ENCODE measurements at places on chromosomes 5 and 9.

GRCh38 chr9:68949271-68950000 is 64.5 kb downstream of the PRKACG start:
- no peak for DNase-seq

- no peak for DNase-seq
These were observed 103.0 kb upstream of the CDH6 start for GRCh38 chr5:31090467-31090866.

- no peak for DNase-seq
These were observed 535 bp downstream of the DOLPP1 start for GRCh38 chr9:129081388-129081904.

DNA sequence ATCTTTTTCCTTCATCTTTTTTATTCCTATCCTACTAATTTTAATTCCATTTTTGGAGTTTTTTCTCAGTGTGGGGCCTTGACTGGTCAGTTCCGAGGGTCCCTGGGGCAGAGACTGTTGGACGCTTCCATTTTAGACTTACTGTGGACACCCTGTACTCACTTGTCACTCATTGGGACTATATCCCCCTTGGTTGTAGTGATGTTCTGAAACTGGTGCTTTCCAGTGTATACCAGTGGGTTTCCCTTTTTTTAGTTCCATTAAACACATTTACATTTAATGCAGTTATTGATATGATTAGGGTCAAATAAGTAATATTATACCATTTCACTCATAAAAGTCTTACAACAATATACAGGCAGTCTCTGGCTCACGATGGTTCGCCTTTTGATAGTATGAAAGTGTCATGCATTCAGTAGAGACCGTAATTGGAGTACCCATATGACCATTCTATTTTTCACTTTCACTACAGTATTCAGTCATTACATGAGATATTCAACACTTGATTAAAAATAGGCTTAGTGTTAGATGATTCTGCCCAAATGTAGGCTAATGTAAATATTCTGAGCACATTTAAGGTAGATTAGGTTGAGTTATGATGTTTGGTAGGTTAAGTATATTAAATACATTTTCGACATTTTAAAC is 46.0 kb downstream of the CNOT6 start:
- DNase-seq, result no peak

Data from mucosa of gallbladder (tissue), 1 donor.